GM04504 (cell line): ENCODE measurements at places on chromosomes 7 and 10.

DNA sequence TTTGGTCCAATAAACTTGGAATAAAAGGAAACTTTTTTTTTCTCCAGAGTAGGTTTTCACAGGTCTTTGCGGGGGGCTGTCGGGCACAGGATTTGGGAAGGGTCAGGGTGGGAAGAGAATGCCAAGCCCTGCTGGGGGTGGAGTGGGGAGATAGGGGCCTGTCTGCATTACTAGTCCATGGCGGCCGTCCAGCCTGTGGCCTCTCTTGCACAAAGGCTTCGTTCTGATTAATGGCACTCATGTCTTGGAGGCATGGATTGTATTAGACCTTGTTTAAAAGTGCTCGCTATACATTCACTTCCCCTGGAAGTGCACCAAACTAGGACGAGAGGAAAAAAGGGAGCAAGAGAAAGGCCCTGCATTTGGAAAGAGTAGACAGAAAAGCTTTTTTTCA, 37.2 kb downstream of the LRMDA start:
- DNase-seq: no peak

- DNase-seq: no peak
Observed at GRCh38 chr10:124578231-124579010, 116.8 kb downstream of the LHPP start.

GRCh38 chr7:103336761-103337160, 7.8 kb downstream of the DNAJC2 start:
- no peak for DNase-seq

- DNase-seq: no peak
Observed at GRCh38 chr7:35285799-35286198, 31.9 kb upstream of the TBX20 start.

- no peak for DNase-seq
Observed at GRCh38 chr10:77452952-77453564, 184.6 kb downstream of the KCNMA1 start.

DNA sequence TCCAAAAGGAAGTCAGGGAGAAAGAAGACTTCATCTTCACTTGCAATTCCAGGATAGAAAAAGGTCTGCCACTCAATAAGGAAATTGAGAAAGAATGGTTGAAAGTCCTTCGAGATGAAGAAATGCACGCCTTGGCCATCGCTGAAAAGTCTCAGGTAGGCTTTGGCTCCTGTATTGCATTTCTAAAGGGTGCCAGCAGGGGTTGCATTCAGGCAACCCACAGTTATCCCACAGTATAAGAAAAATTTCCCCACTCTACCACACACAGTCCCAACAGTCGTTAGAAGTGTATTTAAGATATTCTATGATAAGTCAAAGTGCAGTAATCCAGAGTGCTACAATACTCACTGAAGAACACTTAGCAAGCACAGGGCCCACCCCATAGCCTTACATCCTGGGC, 93.4 kb upstream of the FGL2 start:
- no peak for DNase-seq

DNA sequence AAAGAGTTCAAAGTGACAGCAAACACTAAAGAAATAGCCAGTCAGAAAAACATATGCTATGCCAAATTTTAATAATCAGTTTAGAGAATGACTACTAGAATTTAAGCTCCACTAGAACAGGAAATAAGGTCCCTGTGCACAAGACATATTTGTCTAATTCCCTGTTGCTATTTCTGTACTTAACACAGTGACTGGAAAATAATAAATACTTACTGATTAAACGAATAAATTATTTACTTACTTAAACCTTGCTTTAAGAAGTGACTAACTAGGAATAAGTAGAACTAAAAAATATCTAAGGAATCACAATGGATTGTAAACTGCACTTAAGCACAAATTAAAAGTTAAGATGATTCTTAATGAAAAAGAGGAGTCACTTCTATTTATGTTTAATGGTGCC, 22.3 kb downstream of the NPS start:
- no peak for DNase-seq

DNA sequence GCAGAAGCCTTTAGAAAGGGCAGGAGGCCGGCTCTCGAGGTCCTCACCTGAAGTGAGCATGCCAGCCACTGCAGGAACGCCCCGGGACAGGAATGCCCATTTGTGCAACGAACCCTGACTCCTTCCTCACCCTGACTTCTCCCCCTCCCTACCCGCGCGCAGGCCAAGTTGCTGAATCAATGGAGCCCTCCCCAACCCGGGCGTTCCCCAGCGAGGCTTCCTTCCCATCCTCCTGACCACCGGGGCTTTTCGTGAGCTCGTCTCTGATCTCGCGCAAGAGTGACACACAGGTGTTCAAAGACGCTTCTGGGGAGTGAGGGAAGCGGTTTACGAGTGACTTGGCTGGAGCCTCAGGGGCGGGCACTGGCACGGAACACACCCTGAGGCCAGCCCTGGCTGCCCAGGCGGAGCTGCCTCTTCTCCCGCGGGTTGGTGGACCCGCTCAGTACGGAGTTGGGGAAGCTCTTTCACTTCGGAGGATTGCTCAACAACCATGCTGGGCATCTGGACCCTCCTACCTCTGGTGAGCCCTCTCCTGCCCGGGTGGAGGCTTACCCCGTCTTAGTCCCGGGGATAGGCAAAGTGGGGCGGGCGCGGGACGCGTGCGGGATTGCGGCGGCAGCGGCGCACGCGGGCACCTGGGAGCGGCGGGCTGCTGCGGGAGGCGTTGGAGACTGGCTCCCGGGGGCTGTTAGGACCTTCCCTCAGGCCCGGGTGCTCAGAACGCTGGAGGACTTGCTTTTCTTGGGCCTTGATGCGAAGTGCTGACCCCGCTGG, at the start of gene FAS:
Gene FAS (plus strand): TSS at position 415 of the 777 bp plus-strand sequence. CDS start 79 bp downstream, at position 494.
- DNase-seq: peak; percentile 50

DNA sequence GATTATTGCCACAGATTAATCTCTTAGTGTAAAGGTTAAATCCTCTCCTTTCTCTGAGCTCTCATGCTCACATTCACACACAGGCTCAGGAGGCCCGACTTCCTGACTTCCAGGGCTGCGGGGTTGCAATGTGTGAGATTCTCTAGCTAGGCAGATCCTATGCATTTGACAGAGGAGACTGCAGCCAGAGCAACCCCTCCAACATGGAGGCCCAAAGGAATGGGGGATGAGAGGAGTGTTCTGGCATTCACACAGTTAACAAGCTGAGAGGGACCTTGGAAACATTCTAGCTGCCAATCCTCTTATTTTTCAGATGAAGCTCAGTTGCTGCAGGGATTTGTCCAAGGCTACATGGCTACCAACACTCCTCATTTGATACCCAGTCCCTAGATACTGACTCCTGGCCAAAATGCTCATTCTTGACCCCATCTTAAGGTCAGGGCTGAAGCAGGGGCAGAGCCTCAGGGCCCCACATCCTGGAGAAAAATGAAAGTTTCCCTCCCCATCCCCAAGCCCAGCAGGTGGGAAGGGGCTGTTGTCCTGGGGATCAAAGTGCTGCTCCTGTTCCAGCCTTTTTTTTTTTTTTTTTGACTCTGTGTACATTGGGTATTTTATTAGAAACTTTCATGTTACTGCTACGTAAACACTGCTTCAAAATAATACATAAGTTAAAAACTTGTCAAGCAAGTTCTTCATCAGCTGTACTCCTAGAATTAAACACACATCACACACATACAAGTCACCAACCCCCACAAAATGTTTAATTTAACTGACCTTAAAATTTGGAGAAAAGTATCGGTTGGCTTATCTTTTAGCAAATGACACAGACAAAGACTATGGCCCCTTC, 325.6 kb downstream of the PLXNA4 start:
- DNase-seq: no peak

DNA sequence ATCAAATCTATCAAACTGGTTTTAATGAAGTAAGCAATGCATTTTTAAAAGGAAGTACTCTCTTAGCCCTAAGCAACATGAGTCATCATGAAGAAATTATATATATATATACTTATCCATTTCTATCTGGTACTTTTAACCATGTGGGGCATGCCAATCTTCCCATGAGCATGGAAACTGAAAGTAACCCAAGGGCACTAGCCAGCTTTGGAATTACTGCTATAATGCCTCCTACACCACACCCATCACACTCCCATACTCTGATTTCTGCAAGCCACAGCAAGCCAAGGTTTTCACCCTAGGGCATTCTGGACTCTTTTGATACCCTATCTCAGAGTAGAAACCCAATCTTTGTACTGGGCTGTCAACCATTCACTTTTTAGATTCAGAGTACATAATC, 204.6 kb downstream of the IMMP2L start:
- DNase-seq: no peak

DNA sequence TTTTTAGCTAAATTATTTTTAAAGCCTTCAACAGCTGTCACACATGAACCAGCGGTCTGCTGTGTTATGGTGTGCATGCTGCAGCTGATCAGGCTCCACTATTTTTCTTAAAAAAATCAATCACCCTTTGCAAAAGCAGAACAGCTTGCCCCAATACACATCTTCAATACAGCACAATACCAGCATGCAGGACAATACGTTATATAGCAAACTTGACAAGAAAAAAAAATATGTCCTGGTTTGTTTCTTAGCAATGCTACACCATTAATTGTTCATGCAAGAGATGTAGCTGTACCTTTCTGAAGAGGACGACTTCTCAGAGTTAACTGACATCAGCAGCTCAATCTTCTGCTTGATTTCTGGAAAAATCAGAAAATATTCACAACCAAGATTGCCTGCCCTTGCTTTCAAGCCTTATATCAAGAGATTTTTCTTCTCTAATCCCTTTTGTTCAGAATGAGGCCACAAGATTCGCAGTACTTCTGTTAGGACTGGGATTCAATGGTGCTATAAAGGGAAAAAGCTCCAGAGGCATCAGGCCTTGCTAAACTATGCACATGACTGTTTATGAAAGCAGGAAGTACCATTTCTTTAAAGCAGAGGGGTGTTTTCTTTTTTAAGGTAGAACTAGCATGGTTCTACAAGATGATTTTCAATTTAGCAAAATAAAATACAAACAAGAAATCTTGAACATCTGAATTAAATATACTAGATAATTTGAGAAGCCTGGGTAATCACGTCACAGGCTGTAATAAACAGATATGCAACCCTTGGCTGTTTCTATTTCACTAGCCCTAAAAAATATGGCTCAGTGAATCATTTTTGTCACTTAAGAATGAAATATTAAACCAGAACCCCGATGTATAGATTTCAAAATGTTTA, 120.0 kb downstream of the SRPK2 start:
- DNase-seq: peak; percentile 36

DNA sequence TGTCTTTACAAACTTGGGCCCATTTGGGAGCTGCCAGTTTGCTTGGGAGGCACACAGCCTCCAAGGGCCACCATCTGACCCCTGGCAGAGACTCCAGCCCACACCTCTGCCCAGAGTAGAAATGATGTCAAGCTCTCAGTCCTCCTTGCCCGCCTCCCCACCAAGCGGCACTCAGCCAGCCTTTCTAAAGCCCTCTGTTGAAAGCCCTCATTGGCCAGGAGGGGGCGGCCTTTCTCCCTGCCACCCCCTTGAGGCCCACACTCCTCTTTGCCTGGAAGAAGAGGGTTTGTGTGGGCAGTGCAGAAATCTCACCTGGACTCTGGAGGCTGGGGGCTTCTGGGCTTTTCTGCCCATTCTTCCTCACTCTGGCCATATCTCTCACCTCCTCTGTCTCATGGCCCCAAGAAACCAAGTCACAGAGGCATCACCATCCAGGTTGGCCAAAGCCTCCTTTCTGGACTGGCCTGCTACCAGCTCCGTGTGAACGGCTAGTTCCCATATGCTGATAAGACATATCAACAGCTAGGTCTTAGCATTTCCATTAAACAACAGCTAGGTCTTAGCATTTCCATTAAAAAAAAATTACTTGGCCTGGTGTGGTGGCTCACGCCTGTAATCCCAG, 36.1 kb downstream of the UBTD1 start:
- no peak for DNase-seq
